ENCODE measurements at places on chromosomes 3 and 15.

GRCh38 chr3:37814547-37814946 is 47.1 kb upstream of the CTDSPL start:
- DNase-seq, result peak; percentile 71

DNA sequence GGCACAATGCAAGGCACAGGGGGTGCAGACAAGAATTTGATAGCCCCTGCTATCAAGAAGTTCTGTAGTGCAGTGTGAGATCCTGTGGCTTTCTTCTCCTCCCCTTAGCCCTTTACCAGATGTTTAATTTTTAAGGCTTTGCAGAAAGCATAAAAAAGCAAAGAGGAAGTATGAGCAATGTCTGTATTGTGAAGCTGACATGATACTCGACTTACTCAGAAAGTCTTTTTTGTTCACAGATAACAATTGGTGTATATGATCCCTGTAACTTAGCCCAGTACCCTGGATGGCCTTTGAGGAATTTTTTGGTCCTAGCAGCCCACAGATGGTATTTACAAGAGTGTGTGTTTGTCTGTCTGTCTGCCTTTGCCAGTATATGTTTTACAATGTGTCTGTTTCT is 58.9 kb downstream of the ATG7 start:
- DNase-seq, result no peak

DNA sequence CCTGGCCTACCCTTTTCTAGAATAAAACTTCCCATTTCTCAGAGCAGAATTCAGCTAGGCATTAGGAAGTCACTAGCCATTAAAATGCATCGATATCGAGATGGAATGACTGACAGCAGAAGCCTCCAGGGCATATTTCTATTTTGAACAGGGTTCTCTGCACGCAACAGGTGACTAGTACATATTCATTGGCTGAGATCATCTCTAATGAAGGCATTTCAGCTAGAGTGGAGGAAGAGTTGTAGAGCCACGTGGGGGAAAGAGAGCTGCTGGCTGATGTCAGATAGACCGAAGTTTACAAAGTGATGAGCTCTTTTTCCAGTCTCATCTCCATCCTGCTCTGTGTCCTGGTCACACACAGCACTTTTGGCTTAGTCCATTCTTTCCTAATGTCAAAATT is 7.5 kb downstream of the TMEM40 start:
- no peak for DNase-seq

GRCh38 chr3:71511446-71511845 is 72.1 kb downstream of the FOXP1 start:
- no peak for DNase-seq

GRCh38 chr3:186986406-186986805 is 56.1 kb downstream of the ST6GAL1 start:
- DNase-seq, result no peak

DNA sequence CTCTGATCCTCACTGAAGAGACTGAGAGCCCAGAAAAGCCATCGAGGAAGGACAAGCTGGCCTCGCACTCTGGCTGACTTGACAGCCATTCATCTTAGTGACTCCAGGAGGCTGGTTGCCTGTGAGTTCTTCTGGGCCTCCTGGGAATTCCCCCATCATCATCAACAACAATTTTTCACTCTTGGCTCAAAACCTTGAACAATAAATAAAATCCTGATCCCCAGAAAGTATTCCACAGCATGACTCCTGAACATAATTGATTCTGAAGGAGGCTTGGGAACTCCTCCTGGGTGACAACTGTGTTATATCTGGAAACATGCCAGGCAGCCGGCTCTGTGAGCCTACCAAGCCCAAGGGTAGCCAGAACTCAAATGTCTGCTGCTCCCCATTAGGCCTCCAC is 188.6 kb downstream of the SHQ1 start:
- peak; percentile 40 for DNase-seq

- DNase-seq, result no peak
Measured at GRCh38 chr15:88403351-88403791, 63.8 kb downstream of the MRPL46 start.

- no peak for DNase-seq
Measured at GRCh38 chr3:178022599-178022998, 513.6 kb upstream of the KCNMB2 start.

GRCh38 chr3:138842483-138843188 is 7.9 kb upstream of the PIK3CB start:
- no peak for DNase-seq

DNA sequence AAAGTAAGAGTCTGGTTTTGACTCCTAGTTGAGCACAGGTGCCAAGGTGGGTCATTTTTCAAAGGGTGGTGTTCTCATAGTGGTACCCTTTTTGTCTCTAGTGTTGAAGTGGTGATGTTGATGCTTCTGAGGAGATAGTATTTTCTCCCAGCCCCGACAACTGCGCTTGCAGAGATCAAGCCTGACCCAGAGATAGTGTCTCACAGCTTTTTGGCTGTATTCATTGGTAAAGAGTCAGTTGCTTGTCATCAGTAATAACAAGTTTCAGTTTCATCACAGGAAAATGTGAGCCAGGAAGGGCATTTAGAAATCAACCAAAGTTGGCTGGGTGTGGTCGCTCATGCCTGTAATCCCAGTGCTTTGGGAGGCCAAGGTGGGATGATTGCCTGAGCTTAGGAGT is 139.3 kb downstream of the NFKBIZ start:
- no peak for DNase-seq

- DNase-seq, result no peak
Measured at GRCh38 chr15:38853608-38854007, 289.0 kb upstream of the RASGRP1 start.

DNA sequence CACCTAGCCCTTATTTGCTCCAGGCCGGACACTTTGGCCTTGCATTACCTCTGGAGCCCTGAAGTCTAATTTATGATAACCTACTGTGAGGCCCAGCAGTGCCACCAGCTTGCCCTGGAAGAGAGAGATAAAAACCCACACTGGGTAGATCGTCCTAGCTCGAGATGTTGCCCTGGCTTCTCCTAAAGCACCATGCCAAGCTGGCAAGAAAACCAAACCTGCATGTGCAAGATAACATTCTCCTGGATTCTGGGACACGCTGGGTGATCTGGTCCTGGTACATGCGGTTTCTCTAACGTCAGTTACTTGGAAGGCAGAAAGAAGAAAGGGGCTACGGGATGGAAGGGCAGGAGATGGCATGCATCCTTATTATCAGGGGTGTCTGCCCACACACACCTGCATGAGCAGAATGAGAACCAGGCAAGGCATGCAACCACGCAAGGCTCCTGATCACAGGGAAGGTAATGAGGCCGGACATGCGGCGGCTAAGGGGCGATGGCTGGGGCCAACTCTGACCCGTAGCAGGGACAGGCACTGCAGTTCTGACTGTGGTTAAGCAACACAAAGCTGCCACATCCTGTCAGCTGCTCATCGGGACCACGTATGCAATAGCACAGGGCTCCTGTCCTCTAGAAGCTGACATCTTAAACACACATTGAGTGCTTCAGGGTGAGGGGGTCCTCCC is 73.0 kb downstream of the OXNAD1 start:
- no peak for DNase-seq

GRCh38 chr3:63774781-63775180 is 44.3 kb upstream of the C3orf49 start:
- DNase-seq, result no peak

DNA sequence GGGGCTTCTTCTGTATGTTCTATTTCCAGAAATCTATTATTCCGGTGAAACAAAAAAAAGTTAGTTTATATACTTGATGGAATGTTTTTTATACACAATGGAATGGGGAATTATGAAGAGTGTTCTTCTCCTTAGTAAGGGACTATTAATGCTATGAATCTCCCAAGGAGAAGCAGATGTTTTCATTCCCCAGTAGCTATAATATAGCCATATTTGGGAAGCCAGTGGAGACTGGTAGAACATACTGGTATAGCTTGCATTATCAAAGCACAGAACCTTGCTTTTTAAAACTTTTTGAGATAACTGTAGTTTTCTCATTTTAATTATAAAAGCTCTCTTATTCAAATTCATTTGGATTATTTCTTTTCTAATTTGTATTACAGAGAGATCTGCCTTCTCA is 38.3 kb downstream of the ADGRG7 start:
- DNase-seq, result no peak

GRCh38 chr3:100088735-100089368 is 25.4 kb downstream of the FILIP1L start:
- DNase-seq, result no peak

GRCh38 chr3:4514916-4515315 is 21.8 kb downstream of the ITPR1 start:
- no peak for DNase-seq

DNA sequence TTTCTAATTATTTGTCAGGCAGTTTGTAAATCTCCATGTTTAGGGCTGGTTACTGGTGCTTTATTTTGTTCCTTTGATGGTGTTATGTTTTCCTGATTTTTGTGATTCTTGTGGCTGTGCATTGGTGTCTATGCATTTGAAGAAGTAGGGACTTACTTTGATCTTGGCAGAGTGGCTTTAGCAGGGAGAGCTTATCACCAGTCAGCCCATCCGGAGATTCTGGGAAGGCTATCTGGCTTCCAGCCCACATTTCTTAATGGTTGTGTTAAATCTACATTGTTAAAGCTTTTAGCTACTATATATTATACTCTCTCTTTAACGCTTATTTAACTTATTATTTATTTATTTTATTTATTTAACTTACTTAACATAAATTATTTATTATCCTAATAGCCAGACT is 35.1 kb downstream of the FBXL2 start:
- DNase-seq, result no peak

DNA sequence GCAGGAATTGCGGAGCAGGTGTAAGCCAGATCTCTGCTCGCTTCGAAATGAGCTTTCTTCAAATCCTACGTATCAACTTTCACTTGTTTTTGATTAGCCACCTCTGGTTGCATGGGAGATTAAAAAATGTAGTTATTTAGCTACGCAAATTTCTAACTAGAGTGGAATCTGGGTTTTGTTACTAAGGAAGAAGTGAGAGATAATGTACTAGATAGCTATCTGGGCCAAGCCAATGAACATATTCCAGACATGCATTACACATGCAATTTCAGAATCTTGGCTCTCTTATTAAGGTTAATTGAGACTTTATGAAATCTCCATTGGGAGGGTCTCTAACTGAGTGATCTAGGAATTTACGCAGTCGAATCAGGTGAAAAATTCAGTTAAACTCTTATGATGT is 765.7 kb downstream of the DIPK2A start:
- DNase-seq, result no peak

- DNase-seq, result peak; percentile 15
Measured at GRCh38 chr3:13767896-13768295, 112.0 kb downstream of the WNT7A start.

DNA sequence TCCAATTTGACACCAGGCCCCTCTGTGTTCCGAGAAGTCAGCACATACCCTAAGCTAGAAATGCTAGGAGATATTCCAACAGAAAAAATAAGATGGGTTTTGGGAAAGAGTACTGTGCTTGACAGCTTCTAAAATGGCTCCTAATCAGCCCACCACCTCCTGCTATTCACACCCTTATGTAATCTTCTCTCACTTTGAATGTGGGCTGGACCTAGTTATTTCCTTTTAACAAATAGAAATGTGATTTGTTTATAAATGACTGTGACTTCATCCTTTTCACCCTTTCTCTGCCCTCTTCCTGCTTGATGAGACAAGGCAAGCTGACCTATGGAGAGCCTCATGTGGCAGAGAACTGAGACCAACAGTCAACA is 961.1 kb downstream of the FHIT start:
- no peak for DNase-seq

DNA sequence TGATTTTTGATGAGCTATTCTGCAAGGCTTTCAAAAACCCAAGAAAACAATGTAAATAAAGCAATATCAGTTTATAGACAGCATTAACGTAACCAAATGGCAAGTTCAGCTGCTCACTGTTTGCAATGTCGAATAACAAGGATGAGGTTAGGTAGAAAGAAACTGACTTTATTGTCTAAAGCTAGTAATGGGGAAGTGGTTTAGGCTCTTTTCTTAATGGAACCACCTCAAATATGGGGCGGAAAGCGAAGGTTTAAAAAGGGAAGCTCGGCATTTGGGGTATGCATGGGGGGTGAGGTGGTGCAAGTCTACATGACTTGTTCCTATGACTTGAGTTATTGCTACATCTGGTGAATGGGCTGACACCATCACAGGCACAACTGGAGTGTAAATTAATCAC is 1060.2 kb downstream of the NSUN3 start:
- DNase-seq, result no peak

GRCh38 chr3:69787436-69788168 is 48.3 kb downstream of the MITF start:
- DNase-seq, result no peak

GRCh38 chr3:49871531-49872153 is 1.9 kb upstream of the CAMKV start:
- no peak for DNase-seq

GRCh38 chr15:84685304-84685703 is 27.3 kb upstream of the NMB start:
- DNase-seq, result peak; percentile 76

DNA sequence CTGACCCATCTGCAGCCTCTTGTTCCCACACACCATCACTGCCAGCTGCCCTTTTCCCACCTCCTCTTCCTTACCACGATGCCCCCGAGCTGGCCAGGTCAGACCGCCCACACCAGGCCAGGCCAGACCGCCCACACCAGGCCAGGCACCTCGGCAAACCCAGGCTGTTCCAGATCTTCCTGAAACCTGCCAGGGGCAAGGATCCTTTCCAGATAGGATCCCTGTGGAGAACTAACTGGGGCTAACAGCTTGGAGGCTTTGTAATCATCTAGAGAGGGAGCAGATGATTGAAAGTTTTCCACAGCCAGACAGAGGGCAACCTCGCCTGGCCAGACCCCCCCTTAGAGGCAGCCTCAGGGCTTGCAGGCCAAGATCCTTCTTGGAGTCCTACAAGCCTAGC is 287.3 kb upstream of the TLE3 start:
- DNase-seq, result no peak

- DNase-seq, result peak; percentile 23
Measured at GRCh38 chr3:45406772-45407171, 18.4 kb downstream of the LARS2 start.

DNA sequence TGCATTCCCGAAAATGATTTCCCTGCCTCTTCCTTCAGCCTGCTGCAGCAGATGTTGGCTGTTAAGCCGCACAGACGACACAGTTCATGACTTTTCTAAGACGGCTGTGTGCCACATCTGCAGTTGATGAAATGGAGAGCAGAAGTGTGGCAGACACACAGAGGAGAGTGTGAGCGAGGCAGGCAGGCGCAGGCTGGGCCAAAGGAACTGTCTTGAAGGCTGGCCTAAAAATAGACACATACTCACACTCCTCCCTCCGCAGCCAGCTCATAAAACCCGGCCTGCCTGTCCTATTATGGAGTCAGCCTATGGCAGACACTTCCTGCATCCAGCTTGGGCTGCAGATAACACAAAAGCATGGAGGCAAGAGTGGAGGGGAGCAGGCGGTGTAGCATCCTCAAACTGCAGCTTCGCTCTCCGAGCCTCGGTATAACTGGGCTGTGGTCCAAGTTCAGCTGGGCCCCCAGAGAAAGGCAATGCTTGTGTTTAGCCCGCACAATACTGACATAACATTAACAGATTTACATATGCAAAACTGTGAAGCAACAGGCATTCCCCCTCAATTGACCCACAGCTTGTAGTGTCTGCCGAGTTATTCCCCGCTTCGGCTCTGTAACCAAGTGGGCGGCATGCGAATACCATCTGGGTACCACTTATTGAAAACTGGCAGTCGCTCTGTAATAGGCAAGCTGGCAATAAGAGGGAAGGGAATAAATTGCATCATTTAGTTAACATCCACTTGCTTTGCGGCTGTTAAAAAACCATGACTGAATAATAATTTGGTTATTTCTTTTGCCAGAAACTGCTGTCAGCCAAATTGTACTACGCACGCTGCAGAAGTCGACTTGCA is 40.8 kb downstream of the FOXP1 start:
- peak; percentile 92 for DNase-seq
